ENCODE measurements at places on chromosomes 11 and 22. TPM values are rescaled to one million over a fixed set of nuclear protein-coding genes. Genes with fewer than 3 reads are reported as not detected.

PIH1D2 gene
- 0.36 TPM for total RNA-seq

APOL4 gene
- total RNA-seq, result 0.67 TPM

SCGB1C1 gene
- not detected for total RNA-seq

NECTIN1 gene
- total RNA-seq, result 2.4 TPM

PANX3 gene
- total RNA-seq, result not detected

OR52A1 gene
- total RNA-seq, result not detected

SHANK3 gene
- total RNA-seq, result 0.07 TPM

CELSR1 gene
- 0.24 TPM for total RNA-seq

SLC1A2 gene
- not detected for total RNA-seq

EEF1G gene
- total RNA-seq, result 1,956 TPM

C22orf42 gene
- not detected for total RNA-seq

AMBRA1 gene
- total RNA-seq, result 24.1 TPM

RAG2 gene
- not detected for total RNA-seq

JAML gene
- 155 TPM for total RNA-seq

RASD2 gene
- 0.10 TPM for total RNA-seq

GRCh38 chr11:131606811-131607335 is 236.5 kb downstream of the NTM start:
- no peaks in the 10 kb centered on the region for H3K36me3 ChIP-seq
- H3K27ac ChIP-seq, result no peak overlapping the region
- DNase-seq, result no peak
- H3K27me3 ChIP-seq, result no peaks in the 10 kb centered on the region
- no peak overlapping the region for H3K4me3 ChIP-seq

GRCh38 chr22:50150161-50151129 is 20.1 kb upstream of the PANX2 start:
- no peak overlapping the region for H3K4me3 ChIP-seq
- H3K27ac ChIP-seq, result no peak overlapping the region
- H3K4me1 ChIP-seq, result peaks cover 4% of the 10 kb centered on the region
- H3K36me3 ChIP-seq, result no peaks in the 10 kb centered on the region

GRCh38 chr11:116857936-116858335 is 20.5 kb upstream of the APOA1 start:
- no peaks in the 10 kb centered on the region for H3K27me3 ChIP-seq
- peaks cover 43% of the 10 kb centered on the region for H3K36me3 ChIP-seq
- no peak overlapping the region for H3K27ac ChIP-seq
- no peak overlapping the region for H3K4me3 ChIP-seq
- H3K4me1 ChIP-seq, result peaks cover 56% of the 10 kb centered on the region

- no peaks in the 10 kb centered on the region for H3K36me3 ChIP-seq
- DNase-seq, result no peak
- no peak overlapping the region for H3K27ac ChIP-seq
- no peak overlapping the region for H3K4me3 ChIP-seq
These were observed 39.9 kb upstream of the KCNQ1OT1 start for GRCh38 chr11:2739531-2740274.

DNA sequence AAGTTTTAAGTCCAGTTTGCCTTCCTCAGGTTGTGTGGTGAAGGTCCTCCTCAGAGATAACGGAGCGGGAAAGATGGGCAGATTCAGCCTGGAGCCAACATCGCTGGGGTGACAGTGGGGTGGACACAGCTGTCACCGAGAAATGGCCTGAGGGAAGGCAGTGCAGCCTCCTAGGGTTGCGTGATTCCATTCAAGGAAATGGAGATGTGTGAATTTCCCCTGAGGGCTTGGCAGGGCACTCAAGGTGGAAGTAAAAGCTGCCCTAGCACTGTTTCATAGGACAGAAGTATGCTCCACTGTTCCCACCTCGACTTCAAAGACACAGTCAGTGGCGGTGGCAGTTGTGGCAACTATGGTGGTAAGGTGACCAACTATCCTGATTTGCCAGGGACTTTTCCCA is 15.4 kb upstream of the CAT start:
- no peak overlapping the region for H3K4me3 ChIP-seq
- peaks cover 11% of the 10 kb centered on the region for H3K27me3 ChIP-seq
- no peak for DNase-seq
- H3K36me3 ChIP-seq, result no peaks in the 10 kb centered on the region
- no peaks in the 10 kb centered on the region for H3K4me1 ChIP-seq

GRCh38 chr22:46812788-46813187 is 50.3 kb downstream of the TBC1D22A start:
- H3K27me3 ChIP-seq, result no peaks in the 10 kb centered on the region
- peaks cover 13% of the 10 kb centered on the region for H3K36me3 ChIP-seq
- no peak for DNase-seq

GRCh38 chr11:112613051-112613972 is 347.9 kb upstream of the NCAM1 start:
- H3K4me1 ChIP-seq, result no peaks in the 10 kb centered on the region
- no peaks in the 10 kb centered on the region for H3K36me3 ChIP-seq
- no peak overlapping the region for H3K4me3 ChIP-seq
- H3K27me3 ChIP-seq, result peaks cover 5% of the 10 kb centered on the region

DNA sequence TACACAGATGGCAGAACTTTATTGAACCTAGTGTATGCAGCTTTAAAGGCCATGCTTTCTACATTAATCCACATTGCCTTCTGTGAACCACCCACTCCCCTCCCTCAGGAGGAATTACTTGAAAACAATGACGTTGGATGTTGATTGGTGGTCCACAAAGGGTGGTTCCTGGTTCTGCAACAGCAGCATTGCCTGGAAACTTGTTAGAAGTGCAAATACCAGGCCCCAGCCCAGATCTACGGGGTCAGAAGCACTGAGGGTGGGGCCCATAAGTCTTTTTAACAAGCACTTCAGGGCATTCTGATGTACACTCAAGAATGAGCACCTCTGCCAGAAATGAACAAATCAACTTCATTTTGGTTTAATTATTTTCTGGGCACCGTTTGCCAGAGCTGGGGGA is 91.0 kb downstream of the ISX start:
- no peak overlapping the region for H3K4me3 ChIP-seq
- no peaks in the 10 kb centered on the region for H3K36me3 ChIP-seq
- no peak overlapping the region for H3K27ac ChIP-seq
- no peak for DNase-seq
- H3K27me3 ChIP-seq, result peaks cover 27% of the 10 kb centered on the region
- H3K4me1 ChIP-seq, result no peaks in the 10 kb centered on the region

DNA sequence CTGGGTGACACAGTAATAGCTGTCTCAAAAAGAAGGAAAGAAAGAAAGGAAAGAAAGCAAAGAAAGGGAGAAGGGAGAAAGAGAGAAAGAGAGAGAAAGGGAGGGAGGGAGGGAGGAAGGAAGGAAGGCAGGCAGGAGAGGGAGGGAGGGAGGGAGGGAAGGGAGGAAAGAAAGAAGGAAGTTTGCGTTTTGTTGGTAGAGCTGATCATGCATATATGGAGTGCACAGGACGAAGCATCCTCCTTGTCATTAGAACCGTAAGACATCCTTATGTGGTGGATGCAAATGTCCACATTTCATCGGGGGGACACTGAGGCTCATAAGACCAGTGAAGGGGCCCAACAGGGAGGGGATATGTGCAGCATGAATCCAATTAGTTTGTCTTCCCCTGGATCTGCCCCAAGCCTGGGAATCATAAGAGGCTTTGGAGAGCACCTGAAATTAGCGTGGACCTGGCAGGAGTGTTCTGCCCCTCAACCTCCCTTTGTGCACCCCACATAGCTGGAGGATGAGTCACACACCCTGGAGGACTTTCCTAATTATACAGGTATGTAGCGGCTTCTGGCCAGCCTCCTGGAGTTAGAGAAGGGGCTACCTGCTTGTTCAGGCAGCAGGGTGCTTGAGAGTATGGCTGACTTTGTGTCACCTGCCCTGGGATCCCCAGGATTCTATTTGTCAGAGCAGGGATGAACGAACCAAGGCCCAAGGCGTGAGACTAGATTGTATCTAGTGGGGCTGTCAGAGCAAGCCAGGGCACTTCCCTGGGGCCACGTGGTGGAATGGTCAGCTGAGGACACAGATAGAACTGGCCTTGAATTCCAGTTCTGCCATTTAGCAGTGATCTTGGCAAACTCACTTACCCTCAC is 119.7 kb upstream of the CD82 start:
- H3K4me3 ChIP-seq, result no peak overlapping the region
- no peaks in the 10 kb centered on the region for H3K4me1 ChIP-seq
- DNase-seq, result no peak
- no peak overlapping the region for H3K27ac ChIP-seq
- H3K36me3 ChIP-seq, result no peaks in the 10 kb centered on the region

GRCh38 chr11:131888230-131888855 is 517.9 kb downstream of the NTM start:
- no peak overlapping the region for H3K4me3 ChIP-seq
- no peaks in the 10 kb centered on the region for H3K4me1 ChIP-seq
- no peaks in the 10 kb centered on the region for H3K27me3 ChIP-seq
- no peak for DNase-seq
- H3K36me3 ChIP-seq, result no peaks in the 10 kb centered on the region
- no peak overlapping the region for H3K27ac ChIP-seq

- H3K4me1 ChIP-seq, result peaks cover 2% of the 10 kb centered on the region
- H3K36me3 ChIP-seq, result peaks cover 48% of the 10 kb centered on the region
- H3K27me3 ChIP-seq, result no peaks in the 10 kb centered on the region
These were observed 31.3 kb downstream of the CEP57 start for GRCh38 chr11:95821640-95822039.

- H3K27ac ChIP-seq, result no peak overlapping the region
- no peak for DNase-seq
- no peak overlapping the region for H3K4me3 ChIP-seq
- peaks cover 21% of the 10 kb centered on the region for H3K4me1 ChIP-seq
- H3K27me3 ChIP-seq, result no peaks in the 10 kb centered on the region
These were observed 5.1 kb upstream of the TIRAP start for GRCh38 chr11:126277780-126278179.

- H3K27ac ChIP-seq, result peak overlapping the region; percentile 96
- no peak overlapping the region for H3K4me3 ChIP-seq
- H3K27me3 ChIP-seq, result no peaks in the 10 kb centered on the region
- H3K36me3 ChIP-seq, result peaks cover 25% of the 10 kb centered on the region
- peaks cover 41% of the 10 kb centered on the region for H3K4me1 ChIP-seq
These were observed 31.2 kb upstream of the SORL1-AS1 start for GRCh38 chr11:121483805-121484480.

DNA sequence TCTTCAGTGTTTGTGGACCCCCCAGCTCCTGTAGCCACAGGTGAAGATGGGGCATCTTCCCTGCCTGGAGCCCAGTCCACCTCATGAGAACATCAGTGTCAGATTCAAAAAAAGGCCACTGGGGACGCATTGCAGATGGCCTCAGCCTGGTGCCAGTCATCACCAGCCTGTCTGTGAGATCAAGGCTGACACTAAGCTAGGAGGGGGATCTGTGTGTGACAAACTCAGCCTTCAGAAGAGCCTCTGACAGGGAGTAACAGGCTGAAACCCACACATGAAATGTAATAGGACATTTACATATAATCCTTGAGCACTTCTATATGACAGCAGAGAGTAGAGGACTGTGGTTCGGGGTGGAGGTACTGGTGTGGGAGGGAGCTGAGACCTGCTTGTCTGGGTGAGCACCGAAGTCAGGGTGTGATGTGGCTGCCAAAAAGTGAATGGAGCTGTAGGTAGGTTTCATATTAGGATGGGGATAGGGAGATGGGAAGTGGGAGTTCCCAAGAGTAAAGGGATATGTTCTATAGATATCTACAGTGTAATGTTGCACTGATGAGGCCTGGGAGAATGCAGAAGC is 20.5 kb upstream of the CCDC134 start:
- peak overlapping the region; percentile 40 for H3K4me3 ChIP-seq
- peak; percentile 52 for DNase-seq
- H3K4me1 ChIP-seq, result peaks cover 43% of the 10 kb centered on the region
- H3K36me3 ChIP-seq, result peaks cover 2% of the 10 kb centered on the region
- peak overlapping the region; percentile 92 for H3K27ac ChIP-seq

DNA sequence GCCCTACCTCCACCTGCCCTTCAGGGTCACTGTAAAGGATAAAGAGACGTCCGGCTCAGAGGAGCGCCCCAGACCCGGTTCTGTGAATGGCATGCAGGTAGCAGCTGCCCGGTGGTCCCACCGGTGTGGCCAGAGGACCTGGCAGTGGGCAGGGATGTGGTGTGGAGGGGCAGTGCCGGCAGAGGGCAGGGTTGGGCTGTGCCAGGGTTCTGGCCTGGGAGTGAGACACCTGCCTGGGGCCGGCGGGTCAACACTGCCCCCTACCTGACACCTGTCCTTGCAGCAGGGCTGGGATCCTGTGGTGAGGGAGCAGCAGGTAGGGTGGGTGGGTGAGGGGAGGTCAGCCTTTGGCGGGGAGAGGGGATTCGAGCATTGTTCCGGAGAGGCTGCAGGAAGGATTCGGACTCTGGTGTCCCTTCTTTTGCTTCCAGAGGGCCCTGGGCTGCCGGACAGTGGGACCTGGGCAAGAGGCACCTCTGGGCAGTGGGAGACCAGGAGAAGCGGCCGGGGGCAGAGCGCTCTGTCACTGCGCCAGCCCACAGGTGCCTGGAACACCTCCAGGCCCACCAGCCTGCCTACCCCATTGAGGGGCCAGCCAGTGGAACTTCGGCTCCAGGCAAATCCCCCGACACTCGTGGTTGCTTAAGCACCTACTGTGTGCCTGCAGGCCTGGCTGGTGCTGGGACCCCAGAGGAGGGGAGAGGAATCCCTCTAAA is 1.6 kb upstream of the PHLDA2 start:
- peak overlapping the region; percentile 64 for H3K4me3 ChIP-seq
- peak; percentile 80 for DNase-seq
- H3K27ac ChIP-seq, result peak overlapping the region; percentile 25
